ENCODE measurements at places on chromosomes 1 and 21.

GRCh38 chr1:153535242-153536011, at the start of gene S100A6:
TSS of gene S100A6 (minus strand) at chr1:153535991. CDS start at chr1:153535339, 652 bp downstream.
- peak within 1 kb of the TSS; percentile 96 for H3K27ac ChIP-seq
- H3K27me3 ChIP-seq: no peaks in the 10 kb centered on the region
- H3K4me1 ChIP-seq: peaks cover 31% of the 10 kb centered on the region
- peak within 1 kb of the TSS; percentile 73 for H3K4me3 ChIP-seq

GRCh38 chr1:200918006-200918405, 23.3 kb downstream of the INAVA start:
- no peaks in the 10 kb centered on the region for H3K27me3 ChIP-seq
- peaks cover 8% of the 10 kb centered on the region for H3K36me3 ChIP-seq

GRCh38 chr21:38787461-38788274, 18.1 kb upstream of the ETS2 start:
- H3K36me3 ChIP-seq: no peaks in the 10 kb centered on the region
- peak; percentile 92 for DNase-seq
- no peaks in the 10 kb centered on the region for H3K27me3 ChIP-seq
- peak overlapping the region; percentile 88 for H3K27ac ChIP-seq
- H3K4me1 ChIP-seq: peaks cover 16% of the 10 kb centered on the region
- no peak overlapping the region for H3K4me3 ChIP-seq

- H3K36me3 ChIP-seq: no peaks in the 10 kb centered on the region
- peaks cover 34% of the 10 kb centered on the region for H3K27me3 ChIP-seq
- peak within 1 kb of the TSS; percentile 41 for H3K4me3 ChIP-seq
- DNase-seq: no peak
- H3K4me1 ChIP-seq: no peaks in the 10 kb centered on the region
- no peak within 1 kb of the TSS for H3K27ac ChIP-seq
Measured at GRCh38 chr1:38046333-38046883, at the start of gene POU3F1. TSS of gene POU3F1 (minus strand) at chr1:38046793. CDS start at chr1:38046743, 50 bp downstream.

- peak overlapping the region; percentile 98 for H3K27ac ChIP-seq
- peak overlapping the region; percentile 24 for H3K4me3 ChIP-seq
- H3K4me1 ChIP-seq: peaks cover 77% of the 10 kb centered on the region
- DNase-seq: peak; percentile 91
- no peaks in the 10 kb centered on the region for H3K36me3 ChIP-seq
Measured at GRCh38 chr1:58815069-58815685, 31.3 kb upstream of the JUN start.

GRCh38 chr1:8223526-8223925, 94.4 kb upstream of the SLC45A1 start:
- H3K27ac ChIP-seq: peak overlapping the region; percentile 84
- H3K4me1 ChIP-seq: peaks cover 28% of the 10 kb centered on the region
- H3K4me3 ChIP-seq: no peak overlapping the region
- H3K27me3 ChIP-seq: no peaks in the 10 kb centered on the region
- no peak for DNase-seq
- no peaks in the 10 kb centered on the region for H3K36me3 ChIP-seq

- no peaks in the 10 kb centered on the region for H3K4me1 ChIP-seq
- no peaks in the 10 kb centered on the region for H3K36me3 ChIP-seq
- H3K4me3 ChIP-seq: no peak overlapping the region
- no peak overlapping the region for H3K27ac ChIP-seq
- H3K27me3 ChIP-seq: no peaks in the 10 kb centered on the region
- no peak for DNase-seq
Measured at GRCh38 chr21:24272521-24272938, 1334.8 kb downstream of the MRPL39 start.

GRCh38 chr1:228100822-228101613, 2.1 kb downstream of the C1orf35 start:
- H3K27ac ChIP-seq: peak overlapping the region; percentile 47
- H3K4me3 ChIP-seq: no peak overlapping the region
- H3K4me1 ChIP-seq: no peaks in the 10 kb centered on the region
- peaks cover 3% of the 10 kb centered on the region for H3K36me3 ChIP-seq
- H3K27me3 ChIP-seq: no peaks in the 10 kb centered on the region
- DNase-seq: no peak

DNA sequence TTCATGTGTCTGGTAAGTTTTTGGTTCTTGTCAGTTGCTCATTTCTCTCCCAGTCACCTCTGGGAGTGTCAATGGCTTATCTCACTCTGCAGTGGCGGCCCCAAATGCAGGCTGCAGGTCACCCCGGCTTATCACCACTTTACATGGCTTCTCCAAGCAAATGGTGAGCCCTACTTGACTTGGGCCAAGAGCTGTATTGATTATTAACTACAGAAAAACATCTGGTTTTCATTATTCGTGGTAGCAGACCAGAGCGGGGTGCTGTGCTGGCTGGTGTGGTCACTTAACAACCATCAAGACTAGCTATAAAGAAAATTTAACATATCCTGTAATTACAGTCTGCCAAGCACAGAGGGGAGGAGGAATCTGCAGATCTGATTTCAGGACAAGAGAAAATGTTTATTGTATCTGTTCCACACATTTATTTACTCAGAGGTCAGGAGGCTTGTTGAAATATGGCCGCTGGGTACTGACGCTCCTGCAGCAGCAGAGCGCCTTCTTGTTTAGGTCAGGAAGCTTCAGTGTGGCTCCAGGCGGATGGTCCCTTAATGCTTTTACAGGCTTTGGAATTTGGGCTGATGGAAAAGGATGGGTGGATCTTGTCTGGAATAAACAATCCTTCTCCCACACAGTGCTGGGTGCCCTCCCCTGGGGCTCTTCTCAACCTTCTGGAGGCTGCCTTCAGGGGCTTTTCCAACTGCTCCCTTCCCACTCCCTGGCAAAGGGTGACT, 87.8 kb downstream of the HLX start:
- no peak for DNase-seq
- H3K27ac ChIP-seq: no peak overlapping the region
- no peak overlapping the region for H3K4me3 ChIP-seq
- no peaks in the 10 kb centered on the region for H3K36me3 ChIP-seq
- H3K27me3 ChIP-seq: no peaks in the 10 kb centered on the region

DNA sequence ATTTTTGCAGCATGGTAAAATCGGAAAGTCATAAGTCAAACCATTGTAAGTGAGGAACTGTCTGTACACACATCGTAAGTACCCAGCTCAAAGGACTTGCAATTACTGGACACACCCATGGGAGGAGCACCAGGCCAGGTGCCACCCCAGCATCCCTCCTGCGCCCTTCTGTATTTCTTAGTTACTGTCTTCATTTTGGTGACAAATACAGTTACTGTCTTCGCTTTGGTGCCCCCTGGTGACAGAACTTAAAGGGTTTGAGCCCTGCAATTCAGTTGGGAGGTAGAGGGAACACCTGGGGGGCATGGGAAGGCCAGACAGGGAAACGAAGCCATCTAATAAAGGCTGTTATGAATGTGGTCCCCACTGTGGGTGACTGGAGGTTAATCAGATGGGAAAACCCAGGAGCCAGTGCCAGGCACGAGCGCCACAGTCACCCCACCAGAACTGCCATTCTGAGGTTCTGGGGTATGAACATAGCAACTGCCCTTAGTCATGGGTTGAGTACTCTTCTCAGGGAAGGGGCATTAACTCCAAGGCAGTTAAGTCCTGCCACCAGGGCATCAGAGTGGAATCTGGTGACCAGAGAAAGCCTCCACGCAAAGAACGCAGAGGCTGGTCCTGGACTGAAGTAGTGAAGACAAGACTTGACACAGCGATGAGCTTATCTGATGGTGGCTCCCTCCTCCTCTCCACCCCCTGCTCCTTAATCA, 612.9 kb downstream of the PTPRU start:
- no peaks in the 10 kb centered on the region for H3K27me3 ChIP-seq
- no peaks in the 10 kb centered on the region for H3K36me3 ChIP-seq
- H3K27ac ChIP-seq: no peak overlapping the region
- no peaks in the 10 kb centered on the region for H3K4me1 ChIP-seq
- H3K4me3 ChIP-seq: no peak overlapping the region

- H3K36me3 ChIP-seq: no peaks in the 10 kb centered on the region
- H3K4me3 ChIP-seq: no peak overlapping the region
- H3K27me3 ChIP-seq: no peaks in the 10 kb centered on the region
- H3K4me1 ChIP-seq: no peaks in the 10 kb centered on the region
- no peak for DNase-seq
- H3K27ac ChIP-seq: no peak overlapping the region
Measured at GRCh38 chr1:89781494-89782126, 39.2 kb upstream of the LRRC8D start.

- H3K4me3 ChIP-seq: no peak overlapping the region
- H3K4me1 ChIP-seq: no peaks in the 10 kb centered on the region
- H3K36me3 ChIP-seq: peaks cover 11% of the 10 kb centered on the region
- no peak for DNase-seq
Measured at GRCh38 chr1:21110163-21110562, 66.5 kb downstream of the EIF4G3 start.

- H3K4me1 ChIP-seq: no peaks in the 10 kb centered on the region
- H3K36me3 ChIP-seq: no peaks in the 10 kb centered on the region
- no peak overlapping the region for H3K4me3 ChIP-seq
- DNase-seq: no peak
Measured at GRCh38 chr1:232553050-232553754, 76.7 kb downstream of the SIPA1L2 start.

DNA sequence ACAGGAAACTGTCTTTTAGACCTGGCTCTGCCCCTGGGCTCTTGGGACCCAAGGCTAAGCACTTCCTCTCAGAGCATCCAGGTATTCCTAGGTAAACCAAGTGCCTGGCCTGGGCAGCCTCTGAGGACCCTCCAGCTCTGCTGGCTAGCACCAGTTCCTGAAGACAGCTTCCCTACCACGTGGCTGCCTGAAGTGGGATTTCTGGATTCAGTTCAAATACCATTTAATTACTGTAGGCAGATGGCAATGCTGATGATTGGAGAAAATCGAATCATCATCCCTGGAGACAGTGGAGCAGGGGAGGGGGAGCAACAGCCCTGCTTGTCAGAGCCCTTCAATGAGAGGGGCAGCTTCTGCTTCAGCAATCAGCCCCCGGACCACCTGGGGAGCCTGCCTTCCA, 11.9 kb downstream of the KIF21B start:
- peaks cover 2% of the 10 kb centered on the region for H3K4me1 ChIP-seq
- no peak overlapping the region for H3K4me3 ChIP-seq
- H3K27me3 ChIP-seq: no peaks in the 10 kb centered on the region
- no peak for DNase-seq
- H3K27ac ChIP-seq: no peak overlapping the region

DNA sequence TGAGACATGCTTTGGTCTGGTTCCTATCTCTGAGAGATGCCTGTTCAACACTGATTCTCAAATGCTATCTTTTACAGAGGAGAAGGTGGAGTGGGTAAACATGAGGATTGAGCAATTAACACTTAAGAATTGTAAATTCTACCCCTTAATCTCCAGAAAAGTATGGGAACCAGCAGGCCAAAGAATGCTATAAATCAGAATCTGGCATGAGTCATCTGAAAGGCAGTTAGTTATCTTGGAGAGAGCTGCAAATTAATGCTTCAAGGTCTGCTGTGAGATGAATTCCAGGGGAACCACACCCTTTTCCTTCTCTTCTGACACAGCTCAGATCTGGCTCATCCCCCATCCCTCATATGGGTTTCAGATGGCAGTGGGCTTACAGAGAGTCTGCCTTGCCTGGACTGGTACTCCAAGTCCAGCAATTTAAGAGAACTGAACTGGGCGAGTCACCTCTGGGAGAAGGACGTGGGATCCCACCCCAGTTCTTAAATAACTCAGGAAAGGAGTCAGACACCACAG, 5.2 kb downstream of the S100A10 start:
- peak overlapping the region; percentile 9 for H3K4me3 ChIP-seq
- peak overlapping the region; percentile 100 for H3K27ac ChIP-seq
- H3K27me3 ChIP-seq: no peaks in the 10 kb centered on the region
- H3K4me1 ChIP-seq: peaks cover 50% of the 10 kb centered on the region
- peak; percentile 89 for DNase-seq

- no peaks in the 10 kb centered on the region for H3K36me3 ChIP-seq
- no peaks in the 10 kb centered on the region for H3K4me1 ChIP-seq
- H3K27me3 ChIP-seq: no peaks in the 10 kb centered on the region
- H3K27ac ChIP-seq: no peak overlapping the region
- DNase-seq: no peak
Measured at GRCh38 chr21:34639882-34640788, 25.2 kb upstream of the RCAN1 start.

GRCh38 chr1:182768963-182769362, 20.6 kb upstream of the NPL start:
- no peak for DNase-seq
- H3K36me3 ChIP-seq: no peaks in the 10 kb centered on the region
- no peaks in the 10 kb centered on the region for H3K27me3 ChIP-seq
- H3K27ac ChIP-seq: no peak overlapping the region

- H3K4me1 ChIP-seq: peaks cover 35% of the 10 kb centered on the region
- DNase-seq: no peak
- H3K36me3 ChIP-seq: peaks cover 31% of the 10 kb centered on the region
- no peak overlapping the region for H3K4me3 ChIP-seq
- H3K27me3 ChIP-seq: no peaks in the 10 kb centered on the region
Measured at GRCh38 chr1:151680391-151680790, 36.2 kb downstream of the CELF3 start.

GRCh38 chr1:168907053-168907452, 178.0 kb upstream of the DPT start:
- H3K4me3 ChIP-seq: no peak overlapping the region
- DNase-seq: no peak
- H3K36me3 ChIP-seq: no peaks in the 10 kb centered on the region
- peaks cover 17% of the 10 kb centered on the region for H3K4me1 ChIP-seq

DNA sequence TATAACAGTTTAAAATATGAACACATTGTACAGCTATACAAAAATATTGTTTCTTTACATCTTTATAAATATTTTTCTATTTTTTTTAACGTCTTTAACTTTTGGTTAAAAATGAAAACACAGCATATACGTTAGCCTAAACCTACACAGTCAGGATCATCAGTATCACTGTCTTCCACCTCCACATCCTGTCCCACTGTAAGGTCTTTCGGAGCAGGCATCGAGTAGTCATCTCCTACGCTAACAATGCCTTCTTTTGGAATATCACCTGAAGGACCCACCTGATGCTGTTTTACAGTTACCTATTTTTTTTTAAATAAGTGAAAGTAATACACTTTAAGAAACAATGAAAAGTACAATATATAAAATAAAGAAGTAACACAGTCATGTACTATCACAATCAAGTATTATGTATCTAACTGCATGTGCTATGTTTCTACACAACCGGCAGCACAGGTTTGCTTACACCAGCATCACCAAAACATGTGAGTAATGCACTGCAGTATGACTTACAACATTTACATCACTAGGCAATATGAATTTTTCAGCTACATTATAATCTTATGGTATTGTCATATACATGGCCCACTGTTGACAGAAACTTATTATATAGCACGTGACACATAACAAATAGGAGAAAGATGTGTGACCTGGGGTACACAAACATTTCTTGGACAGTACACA, 254.4 kb downstream of the AKT3 start:
- H3K27me3 ChIP-seq: no peaks in the 10 kb centered on the region

DNA sequence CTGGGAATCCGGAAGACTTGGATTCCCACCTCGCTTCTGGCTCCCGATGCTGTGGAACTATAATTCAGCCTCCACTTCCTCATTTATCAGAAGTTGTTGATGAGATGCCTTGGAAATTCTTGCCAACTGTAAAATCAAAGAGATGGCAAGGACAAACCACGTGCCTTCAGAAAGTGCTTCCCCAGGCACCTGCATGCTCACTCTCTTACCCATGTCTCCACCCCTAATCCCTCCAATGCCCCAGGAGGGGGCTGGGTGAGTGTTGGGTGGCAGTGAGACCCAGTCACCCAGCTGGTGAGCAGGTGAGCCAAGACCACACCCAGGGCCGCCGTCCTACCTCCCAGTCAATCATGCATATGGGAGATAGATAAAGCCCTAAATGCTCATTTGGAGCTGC, 160.8 kb downstream of the PSMG1 start:
- DNase-seq: no peak
- H3K36me3 ChIP-seq: no peaks in the 10 kb centered on the region
- H3K4me1 ChIP-seq: peaks cover 20% of the 10 kb centered on the region
